ENCODE measurements at places on chromosomes 1 and 21.

DNA sequence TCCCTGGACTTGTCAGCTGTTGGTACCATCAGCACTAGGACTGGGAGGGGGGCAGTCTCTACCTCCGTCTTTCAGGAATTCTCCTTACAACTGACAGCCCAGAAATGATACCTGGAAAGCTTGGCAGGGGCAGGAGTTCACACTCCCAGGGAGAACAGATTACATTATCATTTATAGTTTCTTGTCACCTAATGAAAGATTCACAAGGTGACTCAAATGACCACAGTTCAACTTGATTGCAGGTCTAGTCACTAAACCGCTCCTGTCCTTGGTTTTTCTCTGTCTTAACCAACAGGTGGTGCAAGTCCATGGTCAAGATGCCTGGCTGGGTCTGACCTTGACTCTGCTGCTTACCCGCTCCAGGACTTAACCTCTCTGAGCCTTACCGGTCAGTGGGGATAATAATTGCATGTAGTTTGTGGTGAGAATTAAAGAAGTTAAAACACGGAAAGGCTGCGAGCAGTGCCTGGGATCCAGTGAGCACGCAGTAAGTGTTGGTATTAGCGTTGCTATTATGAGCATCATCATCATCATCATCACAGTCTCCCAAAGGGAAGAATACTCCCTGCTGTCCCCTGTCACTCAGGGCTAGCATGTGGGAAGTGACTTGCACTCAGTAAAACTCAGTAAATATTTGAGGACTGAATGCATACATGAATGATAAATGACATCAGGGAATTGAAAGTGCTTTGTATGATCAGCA, 125.3 kb upstream of the CD34 start:
- DNase-seq: no peak

- no peak for DNase-seq
Observed at GRCh38 chr1:22245726-22246125, 102.8 kb upstream of the WNT4 start.

DNA sequence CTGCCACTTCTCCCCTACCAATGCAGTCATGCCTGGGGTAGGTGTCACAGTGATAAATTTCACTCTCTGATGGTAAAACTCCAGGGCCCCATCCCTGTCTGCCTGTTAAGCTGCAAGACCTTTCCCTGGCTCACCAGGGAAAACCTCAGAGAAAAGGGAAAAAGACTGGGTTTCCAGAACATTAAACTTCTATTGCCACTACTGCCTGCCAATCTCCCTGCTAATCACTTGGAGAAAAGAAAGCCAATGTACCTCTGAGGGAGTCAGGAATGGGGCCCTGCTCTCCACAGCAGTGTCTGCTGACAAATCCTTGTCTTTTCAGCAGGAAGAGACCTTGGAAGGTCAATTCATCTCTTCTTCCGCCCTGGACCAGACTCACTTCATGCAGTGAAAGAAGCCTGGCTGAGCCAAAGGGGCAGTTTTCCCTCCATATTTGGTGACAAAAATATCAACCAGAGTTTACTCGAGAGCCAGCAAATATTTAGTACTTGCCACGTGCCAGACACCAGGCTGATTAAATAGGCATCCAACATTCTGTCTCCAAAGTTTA, 49.1 kb upstream of the CTTNBP2NL start:
- DNase-seq: no peak

DNA sequence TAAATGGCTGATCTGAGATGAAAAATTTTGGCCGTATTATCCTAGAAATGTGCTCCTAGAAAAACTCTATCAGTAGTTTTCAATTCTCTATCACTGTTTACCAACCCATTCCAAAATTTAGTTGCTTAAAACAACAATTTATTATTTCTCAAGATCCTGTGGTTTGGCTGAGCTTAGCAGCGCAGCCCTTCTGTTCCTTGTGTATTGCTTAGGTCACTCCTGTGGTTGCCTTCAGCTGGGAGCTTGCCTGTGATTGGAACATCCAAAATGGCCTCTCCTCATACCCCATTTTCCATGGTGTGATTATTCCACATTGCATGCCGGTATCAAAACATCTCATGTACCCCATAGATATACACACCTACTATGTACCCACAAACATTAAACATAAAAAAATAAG, 22.8 kb upstream of the STUM start:
- no peak for DNase-seq

GRCh38 chr1:212292250-212293105, 7.3 kb downstream of the PPP2R5A start:
- DNase-seq: no peak

- DNase-seq: peak; percentile 71
Observed at GRCh38 chr1:241706967-241707366, 54.9 kb downstream of the WDR64 start.

- no peak for DNase-seq
Observed at GRCh38 chr1:194277927-194278326, 1091.5 kb upstream of the B3GALT2 start.
